Naive thymus-derived CD4-positive, alpha-beta T cell (primary cell): ENCODE measurements at places on chromosomes 2 and 18. TPM values are rescaled to one million over a fixed set of nuclear protein-coding genes. Genes with fewer than 3 reads are reported as not detected.

The CCNYL1 gene
- 9.5 TPM for total RNA-seq

The OR6B2 gene
- total RNA-seq: not detected

The TRIP12 gene
- total RNA-seq: 231 TPM

The SERPINB5 gene
- total RNA-seq: not detected

The EPHA4 gene
- 30.6 TPM for total RNA-seq

DNA sequence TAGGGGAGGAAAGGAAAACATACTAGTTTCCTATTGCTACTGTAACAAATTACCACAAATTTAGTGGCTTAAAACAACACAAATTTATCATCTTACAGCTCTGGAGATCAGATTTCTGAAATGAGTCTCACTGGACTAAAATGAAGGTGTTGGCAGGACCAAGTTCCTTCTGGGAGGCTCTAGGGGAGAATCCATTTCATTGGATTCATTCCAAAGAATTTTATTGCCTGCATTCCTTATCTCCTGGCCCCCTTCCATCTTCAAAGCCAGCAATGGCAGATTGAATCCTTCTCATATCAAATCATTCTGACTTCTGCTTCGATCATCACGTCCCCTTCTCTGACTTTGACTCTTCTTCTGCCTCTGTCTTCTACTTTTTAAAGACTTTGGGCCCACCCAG is 250.9 kb downstream of the IRS1 start:
- no peak overlapping the region for H3K27ac ChIP-seq
- DNase-seq: no peak
- no peaks in the 10 kb centered on the region for H3K36me3 ChIP-seq
- H3K27me3 ChIP-seq: no peaks in the 10 kb centered on the region
- H3K4me3 ChIP-seq: no peak overlapping the region
- no peaks in the 10 kb centered on the region for H3K4me1 ChIP-seq

DNA sequence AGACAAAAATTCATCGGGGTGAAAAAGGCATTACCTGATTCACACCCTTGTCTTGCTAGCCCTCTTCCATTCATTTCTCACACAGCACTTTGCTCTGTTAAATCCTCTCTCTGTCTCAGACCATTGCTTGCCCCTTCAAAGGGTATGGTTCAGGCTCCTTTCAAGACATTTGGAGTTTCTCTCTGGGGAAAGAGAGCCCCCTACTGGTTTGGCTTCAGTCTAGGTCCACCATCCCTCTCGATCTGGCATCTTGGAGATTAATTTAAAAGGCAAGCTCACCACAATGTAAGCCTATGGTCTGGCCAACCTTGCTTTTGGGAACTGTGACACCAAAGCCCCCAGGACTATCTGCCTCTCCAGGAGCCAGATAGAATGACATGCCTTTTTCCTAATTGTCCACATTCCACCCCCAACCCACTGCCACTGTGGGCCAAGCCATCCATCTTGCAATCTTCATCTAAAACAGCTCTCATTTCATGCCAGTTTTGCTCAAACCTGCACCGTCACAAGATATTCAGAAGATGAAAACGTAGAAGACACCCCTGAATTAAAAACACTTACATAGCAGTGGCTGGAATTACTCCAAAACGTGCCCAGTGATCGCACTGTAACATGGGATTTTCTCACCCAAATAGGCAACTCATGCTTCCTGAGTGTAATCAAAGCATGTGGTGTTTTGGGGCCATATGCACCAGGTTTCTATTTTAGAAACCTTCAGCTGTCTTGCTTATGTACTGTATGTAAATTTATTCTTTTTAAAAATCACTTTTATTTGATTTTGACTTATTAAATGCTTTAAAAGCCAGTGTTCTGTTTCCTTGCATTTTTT is 93.9 kb downstream of the FARSB start:
- no peaks in the 10 kb centered on the region for H3K4me1 ChIP-seq
- H3K27ac ChIP-seq: no peak overlapping the region
- H3K4me3 ChIP-seq: no peak overlapping the region
- no peaks in the 10 kb centered on the region for H3K27me3 ChIP-seq
- no peak for DNase-seq
- peaks cover 5% of the 10 kb centered on the region for H3K36me3 ChIP-seq

- no peak overlapping the region for H3K4me3 ChIP-seq
- H3K36me3 ChIP-seq: no peaks in the 10 kb centered on the region
- peaks cover 29% of the 10 kb centered on the region for H3K4me1 ChIP-seq
- no peak overlapping the region for H3K27ac ChIP-seq
Observed at GRCh38 chr2:27072920-27073319, 1.5 kb upstream of the OST4 start.

- H3K4me1 ChIP-seq: no peaks in the 10 kb centered on the region
- H3K36me3 ChIP-seq: no peaks in the 10 kb centered on the region
- no peak for DNase-seq
- no peak overlapping the region for H3K27ac ChIP-seq
- no peak overlapping the region for H3K4me3 ChIP-seq
Observed at GRCh38 chr2:149651229-149651628, 63.7 kb upstream of the MMADHC start.

DNA sequence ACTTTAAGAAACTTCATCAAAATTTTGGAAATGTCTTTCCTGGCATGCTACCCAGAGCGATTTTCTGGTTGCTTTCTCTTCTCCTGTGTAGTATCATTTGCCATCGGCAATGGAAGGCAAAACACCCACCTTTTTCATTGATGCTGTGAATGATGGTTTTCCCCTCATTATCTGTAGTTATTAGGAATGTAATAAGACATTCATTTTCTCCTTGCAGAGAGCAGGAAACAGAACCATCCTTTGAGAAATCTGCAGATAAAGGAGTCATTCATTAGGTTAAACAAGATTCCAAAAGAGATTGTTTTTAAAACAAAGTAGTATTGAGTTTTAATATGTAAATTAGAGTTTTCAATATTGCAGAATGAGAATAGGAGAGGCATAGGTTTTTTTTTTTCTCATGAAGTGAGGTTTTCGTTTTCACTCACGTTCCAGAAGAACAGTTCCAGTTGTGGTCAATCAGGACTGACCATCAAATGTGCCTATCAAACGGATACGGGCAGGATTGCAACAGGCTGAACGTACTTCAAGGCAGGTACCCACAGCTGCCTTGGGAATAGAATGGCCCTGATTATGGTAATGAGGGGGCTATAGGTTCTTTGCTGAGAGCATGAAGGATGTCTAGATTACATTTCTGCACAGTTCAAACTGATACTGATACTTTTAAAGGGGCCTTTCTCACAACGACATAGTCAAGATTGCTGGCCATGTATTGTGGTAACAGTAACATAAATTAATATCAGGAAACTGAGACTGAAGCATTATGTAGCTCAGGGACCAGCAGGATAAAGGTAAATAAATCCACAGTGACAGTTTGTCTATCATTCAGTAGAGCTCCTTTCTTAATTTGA is 49.8 kb upstream of the PLA2R1 start:
- H3K4me1 ChIP-seq: no peaks in the 10 kb centered on the region
- H3K27me3 ChIP-seq: no peaks in the 10 kb centered on the region
- H3K27ac ChIP-seq: no peak overlapping the region
- no peak overlapping the region for H3K4me3 ChIP-seq

- H3K27me3 ChIP-seq: no peaks in the 10 kb centered on the region
- no peaks in the 10 kb centered on the region for H3K4me1 ChIP-seq
- H3K4me3 ChIP-seq: no peak overlapping the region
- H3K36me3 ChIP-seq: no peaks in the 10 kb centered on the region
Observed at GRCh38 chr18:50461251-50461650, 86.4 kb downstream of the SKA1 start.

DNA sequence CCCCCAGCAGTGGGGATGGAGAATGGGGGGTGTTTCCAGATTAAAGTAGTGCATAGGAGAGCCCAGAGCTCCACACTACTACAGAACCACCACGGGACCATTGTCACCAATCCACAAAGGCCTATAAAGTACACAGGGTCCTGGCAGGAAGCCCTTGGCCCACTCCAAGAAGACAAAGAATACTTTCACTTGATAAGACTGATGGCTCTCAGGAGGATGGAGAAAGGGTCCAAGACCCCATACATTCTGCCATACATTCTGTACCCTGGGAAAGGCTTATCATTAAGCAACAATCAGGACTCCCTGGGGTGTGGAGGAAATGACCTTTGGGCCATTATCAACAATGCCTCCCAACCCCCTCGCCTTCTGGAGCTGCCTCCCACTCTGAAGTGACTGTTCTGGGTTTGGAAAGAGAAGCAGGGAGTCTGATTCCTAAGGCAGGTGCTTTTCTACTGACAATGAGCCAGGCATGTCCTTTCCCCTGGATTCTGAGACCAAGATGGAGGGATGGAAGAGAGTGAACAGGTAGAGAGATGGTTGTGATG is 85.4 kb downstream of the XDH start:
- no peak overlapping the region for H3K4me3 ChIP-seq
- no peaks in the 10 kb centered on the region for H3K27me3 ChIP-seq
- DNase-seq: no peak

GRCh38 chr18:31646332-31647126 is 37.9 kb downstream of the B4GALT6 start:
- peaks cover 6% of the 10 kb centered on the region for H3K4me1 ChIP-seq
- DNase-seq: peak; percentile 5
- no peak overlapping the region for H3K27ac ChIP-seq

DNA sequence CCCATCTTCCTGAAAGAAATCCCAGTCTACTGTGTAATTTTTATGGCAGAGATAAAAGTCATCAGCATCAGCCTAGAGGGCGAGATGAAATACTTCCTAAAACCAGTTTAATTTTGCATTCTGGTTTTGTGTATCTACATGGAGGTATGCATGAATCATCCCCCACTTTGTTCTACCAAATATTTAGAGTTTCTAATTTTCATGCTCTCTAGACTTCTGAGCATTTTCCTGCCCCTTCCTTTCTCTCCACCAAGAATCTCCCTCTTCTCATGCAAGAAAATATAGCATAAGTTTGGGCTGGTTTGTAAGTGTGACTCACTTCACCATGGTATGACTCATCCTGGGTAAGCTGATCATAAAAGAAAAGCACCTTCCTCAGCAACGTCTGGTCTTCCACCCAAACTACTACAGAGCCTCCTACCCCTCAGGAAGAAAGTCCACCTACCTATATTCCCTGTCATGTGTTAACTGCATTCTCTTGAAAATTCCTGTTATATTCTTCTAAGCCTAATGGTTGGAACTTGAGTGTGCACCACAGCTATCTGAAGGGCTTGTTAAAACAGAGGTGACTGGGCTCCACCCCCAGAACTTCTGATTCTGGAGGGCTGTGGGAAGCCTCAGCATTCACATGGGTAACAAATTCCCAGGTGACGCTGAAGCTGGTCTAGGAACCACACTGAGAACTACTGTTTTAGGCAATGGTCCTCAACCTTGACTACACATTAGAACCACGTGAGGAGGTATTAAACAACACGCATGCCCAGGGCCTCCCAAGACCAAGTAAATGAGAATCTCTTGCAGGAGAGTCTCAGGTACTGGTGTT is 37.4 kb upstream of the RAPGEF4 start:
- H3K4me3 ChIP-seq: no peak overlapping the region
- no peak for DNase-seq
- H3K27ac ChIP-seq: no peak overlapping the region
- H3K36me3 ChIP-seq: no peaks in the 10 kb centered on the region
- peaks cover 9% of the 10 kb centered on the region for H3K4me1 ChIP-seq

DNA sequence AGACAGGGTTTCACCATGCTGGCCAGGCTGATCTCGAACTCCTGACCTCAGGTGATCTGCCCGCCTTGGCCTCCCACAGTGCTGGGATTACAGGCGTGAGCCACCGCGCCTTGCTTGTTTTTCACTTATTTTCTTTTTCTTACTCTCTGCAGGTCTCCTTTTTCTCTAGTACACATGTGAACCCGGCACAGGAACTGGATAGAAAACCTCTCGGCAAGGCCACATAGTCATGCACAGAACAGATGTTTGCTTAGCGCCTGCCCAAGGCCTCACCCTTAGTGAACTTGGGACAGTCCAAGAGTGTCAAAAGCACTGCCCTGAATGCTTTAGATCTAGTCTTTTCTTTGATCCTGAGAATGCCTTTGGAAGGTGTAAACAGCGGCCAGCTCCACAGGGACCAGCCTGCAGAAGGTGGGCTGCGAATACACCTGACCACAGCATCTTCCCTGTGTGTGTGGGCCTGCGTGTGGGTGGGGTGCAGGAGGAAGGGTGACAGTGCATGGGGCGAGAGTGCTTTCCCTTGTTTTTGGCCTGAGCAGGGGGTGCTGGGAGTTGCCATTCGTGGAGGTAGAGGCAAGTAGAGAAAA is 27.0 kb downstream of the IMPA2 start:
- H3K4me3 ChIP-seq: no peak overlapping the region
- H3K27me3 ChIP-seq: no peaks in the 10 kb centered on the region
- no peaks in the 10 kb centered on the region for H3K4me1 ChIP-seq
- no peak overlapping the region for H3K27ac ChIP-seq

GRCh38 chr2:68653034-68653433 is 9.7 kb downstream of the PROKR1 start:
- no peaks in the 10 kb centered on the region for H3K36me3 ChIP-seq
- no peak for DNase-seq
- H3K4me1 ChIP-seq: peaks cover 6% of the 10 kb centered on the region
- no peak overlapping the region for H3K27ac ChIP-seq

- no peaks in the 10 kb centered on the region for H3K36me3 ChIP-seq
- no peaks in the 10 kb centered on the region for H3K4me1 ChIP-seq
- no peak overlapping the region for H3K4me3 ChIP-seq
- DNase-seq: no peak
Observed at GRCh38 chr18:73684647-73685046, 463.0 kb downstream of the FBXO15 start.

DNA sequence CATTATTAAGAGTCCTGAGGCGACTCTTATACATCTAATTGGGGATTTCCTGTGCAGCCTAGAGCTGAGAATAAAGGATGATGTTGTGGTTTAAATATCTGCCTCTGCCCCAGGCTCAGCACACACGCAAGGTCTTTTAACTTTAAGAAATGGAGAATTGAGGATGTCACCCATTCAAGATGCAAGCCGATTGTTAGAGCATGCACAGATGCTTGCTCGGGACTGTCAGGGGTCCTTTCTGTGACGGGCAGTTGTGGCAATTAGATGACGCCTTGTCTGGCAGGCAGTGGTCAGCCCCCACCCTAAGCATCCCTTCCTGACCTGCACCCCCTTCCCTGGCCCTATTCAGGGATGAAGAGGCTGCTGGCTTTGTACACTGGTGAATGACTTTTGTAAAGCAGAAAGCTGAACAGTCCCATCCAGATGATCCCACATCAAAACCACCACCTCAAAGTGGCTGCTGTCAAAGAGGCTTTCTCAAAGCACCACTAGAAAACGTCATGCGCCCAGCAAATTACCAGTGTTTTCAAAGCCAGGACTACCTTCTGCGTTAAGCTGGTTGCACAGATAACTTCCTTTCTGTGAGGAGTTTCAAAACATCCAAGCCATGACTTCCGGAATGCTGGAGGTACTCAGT is 23.7 kb downstream of the FAM178B start:
- H3K4me3 ChIP-seq: peak overlapping the region; percentile 43
- DNase-seq: peak; percentile 56
- H3K27ac ChIP-seq: peak overlapping the region; percentile 73

DNA sequence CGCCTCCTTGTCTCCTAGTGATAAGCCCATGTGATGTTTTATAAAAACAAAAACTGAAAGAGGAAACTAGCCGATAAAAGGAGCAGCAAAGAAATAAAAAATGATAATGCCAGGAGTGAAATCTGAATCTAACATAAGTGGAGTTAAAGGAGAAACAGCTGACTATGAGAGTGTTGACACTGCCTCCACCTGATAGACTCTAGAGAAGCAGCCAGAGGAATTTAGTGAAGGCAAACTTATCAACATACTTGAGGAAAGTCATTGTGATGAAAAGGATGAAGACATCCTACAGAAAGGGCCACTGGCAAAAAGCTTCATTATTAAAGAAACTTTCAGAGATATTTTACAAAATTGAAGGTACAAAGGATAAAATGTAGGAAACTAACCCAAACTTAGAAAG is 1.9 kb downstream of the M1AP start:
- no peak for DNase-seq
- no peak overlapping the region for H3K27ac ChIP-seq
- H3K4me3 ChIP-seq: no peak overlapping the region
- no peaks in the 10 kb centered on the region for H3K36me3 ChIP-seq
